ENCODE measurements at places on chromosomes 16 and 17. TPM values are rescaled to one million over a fixed set of nuclear protein-coding genes. Genes with fewer than 3 reads are reported as not detected.
A peak's percentile ranks its signal among the peaks of the same experiment; 100 is the strongest.

- no peak for DNase-seq
Measured at GRCh38 chr17:33704856-33705255, 411.8 kb upstream of the ASIC2 start.

CSH2 gene
- not detected for total RNA-seq

DNA sequence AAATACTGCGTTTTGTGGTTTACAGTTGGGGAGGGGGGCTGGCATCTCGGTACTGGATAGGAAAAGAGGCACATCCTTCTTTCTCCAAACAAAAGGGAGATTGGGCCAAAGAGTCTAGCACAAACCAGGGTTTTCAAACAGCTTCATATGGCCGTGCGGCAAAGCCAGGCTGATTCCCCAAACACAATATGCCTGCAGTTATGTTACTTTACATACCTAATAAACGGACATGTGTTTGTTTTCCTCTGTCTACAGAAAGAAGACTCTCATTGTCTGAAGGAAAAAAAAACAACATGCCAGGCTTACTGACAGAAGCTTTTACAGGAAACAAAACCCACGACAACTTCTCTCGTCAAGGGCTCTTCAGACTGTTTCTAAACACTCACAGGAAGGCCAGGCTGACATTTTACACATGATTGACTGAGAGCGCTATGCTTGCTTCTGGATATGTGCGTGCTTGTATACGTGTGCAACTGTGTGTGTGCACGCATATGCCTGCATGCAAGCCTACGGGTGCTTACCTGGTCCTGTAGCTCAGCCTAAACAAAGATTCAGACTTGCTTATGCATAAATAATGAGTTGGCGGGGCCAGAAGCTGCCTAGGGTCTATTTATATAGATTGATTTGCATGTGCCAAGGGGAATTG, 461.0 kb upstream of the C16orf82 start:
- no peak for DNase-seq

DNA sequence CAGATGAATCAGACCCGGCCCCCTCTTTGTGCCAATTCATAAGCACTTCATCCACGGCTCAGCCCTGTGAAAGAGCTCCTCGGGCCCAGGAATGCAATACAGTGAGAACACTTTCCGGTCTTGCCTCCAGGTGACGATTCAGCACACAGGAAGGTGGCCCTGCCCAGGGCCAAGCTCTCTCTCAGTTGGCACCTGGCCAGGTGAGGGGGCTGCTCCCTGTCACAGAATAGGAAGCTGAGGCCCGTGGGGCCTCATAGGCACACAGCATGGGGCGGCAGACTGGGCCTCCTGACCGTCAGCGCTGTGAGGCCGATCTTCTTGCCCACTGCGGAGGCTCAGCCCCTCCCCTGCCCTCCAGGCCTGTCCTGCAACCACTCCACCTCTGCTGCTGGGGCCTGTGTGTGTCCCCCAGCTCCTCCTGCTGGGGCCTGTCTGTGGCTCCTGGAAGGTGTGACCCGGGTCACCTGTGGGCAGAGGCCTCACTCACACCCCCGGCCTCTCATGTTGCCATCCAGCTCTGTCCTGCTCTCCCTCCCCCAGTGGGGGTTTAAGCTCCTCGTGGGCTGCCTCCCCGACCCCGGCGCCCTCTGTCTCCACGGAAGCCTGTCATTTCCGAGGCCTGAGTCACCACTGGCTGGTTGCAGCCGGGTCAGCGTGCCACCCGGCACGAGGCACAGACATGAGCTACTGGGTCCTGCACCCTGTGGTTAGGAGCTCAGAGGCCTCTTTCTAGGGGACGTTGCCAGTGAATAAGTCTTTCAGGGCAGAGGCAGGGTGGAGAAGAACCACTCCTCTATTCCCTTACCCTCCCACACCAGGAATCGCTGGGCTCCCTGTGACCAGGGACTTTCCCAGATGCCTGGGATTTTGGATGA, 114.4 kb downstream of the SEC14L1 start:
- peak; percentile 94 for DNase-seq

- no peak for DNase-seq
Measured at GRCh38 chr16:52544703-52545102, 2.2 kb downstream of the TOX3 start.

DNA sequence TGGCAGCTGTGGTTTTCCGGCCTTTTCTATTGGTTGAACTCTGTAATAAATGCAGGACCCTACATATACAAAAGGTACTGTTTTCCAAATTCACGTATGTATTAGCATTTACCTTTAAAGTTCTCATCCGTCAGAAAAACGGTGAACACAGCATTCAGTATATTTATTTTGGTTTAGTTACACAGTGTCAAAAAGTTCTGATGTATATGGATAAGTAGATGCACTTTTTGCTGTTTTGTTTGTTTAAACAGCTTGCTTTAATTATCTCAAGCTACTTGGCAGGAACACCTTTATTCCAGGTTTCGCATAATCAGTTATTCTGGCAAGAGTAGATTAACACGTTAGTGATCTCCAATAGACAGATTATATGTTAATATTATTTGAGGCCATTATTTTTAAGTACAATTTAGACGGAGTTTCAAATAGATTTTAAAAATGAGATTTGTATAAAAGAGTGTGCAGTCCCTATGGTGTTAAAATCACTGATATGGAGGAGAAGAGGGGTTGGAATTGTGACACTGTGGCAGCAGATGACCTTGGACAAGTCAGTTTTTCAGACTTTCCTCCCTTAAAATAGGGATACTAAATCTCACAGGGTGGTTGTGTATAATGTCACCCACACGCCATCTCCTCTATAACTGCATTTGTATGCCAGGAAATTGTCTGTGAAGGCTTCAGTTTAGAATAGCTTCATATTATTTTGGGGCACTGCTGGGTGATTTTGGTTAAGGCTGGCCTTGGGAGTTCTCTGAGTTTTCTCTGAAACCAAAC, 2.1 kb downstream of the HERPUD1 start:
- DNase-seq = no peak

- no peak for DNase-seq
Measured at GRCh38 chr17:1947229-1947742, 77.8 kb downstream of the RTN4RL1 start.

GRCh38 chr17:81173052-81173761, 7.2 kb upstream of the AATK start:
- no peak for DNase-seq

GRCh38 chr17:62057696-62058095, 7.4 kb downstream of the MED13 start:
- no peak for DNase-seq

- DNase-seq = no peak
Measured at GRCh38 chr17:68576137-68576536, 25.0 kb downstream of the FAM20A start.

DNA sequence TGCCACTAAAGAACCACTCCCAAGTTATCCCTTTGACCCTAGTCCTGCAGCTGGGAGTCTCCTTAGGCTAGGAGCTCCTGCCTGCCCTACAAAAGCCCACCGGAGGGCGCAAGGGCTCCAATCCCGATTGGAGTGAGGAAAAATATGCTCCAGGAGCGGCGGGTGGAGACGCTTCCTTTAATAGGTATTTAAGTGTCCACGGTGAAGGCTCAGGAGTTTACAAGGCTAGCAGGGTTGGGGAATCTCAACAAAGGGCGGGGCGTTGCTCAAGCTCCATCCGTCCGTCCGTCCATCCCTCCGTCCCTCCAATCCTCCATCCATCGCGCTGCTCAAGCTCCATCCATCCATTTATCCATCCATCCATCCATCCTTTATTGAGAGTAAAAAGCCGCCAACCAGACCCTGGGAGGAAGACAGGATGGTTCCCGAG, 556 bp upstream of the SPNS1 start:
- DNase-seq = peak; percentile 67

- DNase-seq = no peak
Measured at GRCh38 chr16:88453217-88453531, at the start of gene ZFPM1. Gene ZFPM1, plus strand, starts transcription at chr16:88453280. Its CDS starts 359 bp downstream, at chr16:88453639.

- no peak for DNase-seq
Measured at GRCh38 chr16:15576960-15577958, 65.7 kb downstream of the MARF1 start.

- DNase-seq = no peak
Measured at GRCh38 chr16:11601425-11601824, 14.7 kb upstream of the LITAF start.

- DNase-seq = no peak
Measured at GRCh38 chr17:27469256-27469655, 13.0 kb downstream of the KSR1 start.

DNA sequence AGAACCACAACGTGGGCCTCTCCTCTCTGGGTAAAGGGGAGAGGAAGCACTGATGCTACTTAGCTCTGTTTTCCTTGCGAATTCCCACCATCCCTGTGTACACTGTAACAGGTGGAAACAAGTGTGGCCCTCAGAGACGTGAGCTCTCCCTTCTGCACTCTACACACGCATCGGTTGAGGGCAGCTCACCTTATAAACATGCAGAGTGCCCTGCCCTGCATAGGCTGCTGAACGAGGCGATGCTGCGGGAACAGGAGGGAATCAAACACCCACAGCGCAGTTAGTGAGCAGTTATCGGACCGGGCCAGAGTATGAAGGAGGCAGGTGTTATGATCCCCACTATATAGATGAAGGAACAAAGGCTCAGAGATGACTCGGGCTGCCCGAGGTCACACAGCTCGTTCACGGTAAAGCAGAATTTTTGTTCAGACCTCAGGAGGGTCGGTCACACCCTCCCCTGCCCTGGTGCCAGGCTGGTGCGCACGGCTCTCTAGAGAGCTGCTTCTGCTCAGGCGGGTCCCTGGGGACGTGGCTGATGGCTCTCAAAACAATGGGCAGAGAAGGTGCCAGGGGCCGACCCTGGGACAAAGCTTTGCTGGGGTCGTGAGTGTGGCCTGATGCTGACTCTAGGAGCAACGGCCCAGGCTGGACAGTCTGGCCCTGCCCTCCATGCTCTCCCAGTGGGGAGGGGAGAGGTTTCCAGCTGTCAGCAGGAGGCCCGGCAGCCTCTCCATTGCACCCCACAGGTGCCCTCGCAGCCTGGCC, 68.5 kb downstream of the RPH3AL start:
- no peak for DNase-seq

GRCh38 chr16:53131363-53132071, 76.7 kb downstream of the CHD9 start:
- DNase-seq = peak; percentile 55

DNA sequence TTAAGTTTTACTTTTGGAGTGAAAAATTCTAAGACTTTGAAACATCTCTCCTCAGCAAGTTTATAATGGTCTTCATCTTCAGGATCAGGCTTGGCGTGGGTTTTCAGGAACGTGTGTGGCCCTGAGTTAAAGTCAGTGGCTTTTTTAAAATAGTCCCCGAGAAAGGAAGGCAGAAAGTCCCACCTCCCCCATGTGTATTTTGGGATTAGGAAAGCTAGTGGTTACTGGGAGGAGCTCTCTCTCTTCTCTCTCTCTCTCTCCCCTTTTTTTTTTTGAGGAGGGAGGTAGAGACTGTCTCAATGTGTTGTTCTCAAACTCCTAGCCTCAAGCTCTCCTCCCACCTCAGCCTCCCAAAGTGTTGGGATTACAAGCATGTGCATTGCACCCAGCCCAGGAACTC, 213.2 kb downstream of the IRX3 start:
- DNase-seq = no peak

ITGAE gene
- total RNA-seq = 29.9 TPM

DNA sequence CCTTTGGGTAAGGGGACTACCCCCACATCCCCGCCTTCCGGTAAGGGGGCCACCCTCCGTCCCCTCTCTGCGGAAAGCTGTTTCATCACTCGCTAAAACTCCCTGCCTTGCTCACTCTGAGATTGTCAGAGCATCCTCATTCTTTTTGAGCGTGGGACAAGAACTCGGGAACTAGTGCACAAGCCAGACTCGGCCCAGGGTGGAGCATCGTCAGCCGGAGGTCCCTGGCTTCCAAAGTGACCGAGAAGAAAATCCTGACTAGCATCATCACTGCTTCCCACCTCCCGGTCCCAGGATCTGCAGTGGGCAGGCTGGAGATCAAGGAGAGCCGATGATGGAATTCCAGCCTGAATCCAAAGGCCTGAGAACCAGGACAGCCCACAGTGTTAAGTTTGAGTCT, 380.3 kb downstream of the SEC14L1 start:
- DNase-seq = no peak

DNA sequence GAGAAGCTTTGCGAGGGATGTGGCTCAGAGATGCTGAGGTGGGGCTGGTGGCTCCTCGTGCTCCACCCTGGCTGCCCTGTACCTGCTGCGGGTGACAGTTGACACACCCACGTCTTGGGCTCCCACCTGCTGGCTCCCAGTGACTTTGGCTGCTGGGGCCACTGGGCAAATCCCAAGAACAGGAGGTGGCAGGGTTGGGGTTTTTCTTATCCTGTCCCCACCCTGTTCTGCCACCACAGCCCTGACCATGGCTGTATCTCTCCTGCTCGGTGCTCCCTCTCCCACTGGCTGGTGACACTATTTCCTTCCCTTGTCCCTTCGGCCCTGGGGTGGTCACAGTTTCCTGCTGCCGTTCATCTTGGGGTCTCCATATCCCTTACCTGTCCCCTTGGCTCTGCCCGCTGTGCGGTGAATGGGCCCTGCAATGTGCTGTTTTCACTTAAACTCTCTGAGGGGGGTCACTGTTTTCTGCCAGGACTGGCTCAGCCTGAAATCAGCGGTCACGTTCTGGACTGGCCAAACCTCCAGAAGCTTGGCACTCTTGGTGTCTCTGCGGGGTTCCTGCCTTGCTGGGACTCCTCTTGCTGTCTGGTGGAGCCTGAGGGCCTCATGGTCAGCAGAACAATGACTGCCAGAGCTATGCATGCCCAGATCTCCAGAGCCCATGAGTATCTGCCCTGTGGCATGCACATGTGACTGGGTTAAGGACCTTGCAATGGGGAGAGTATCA, 144.2 kb downstream of the IRF8 start:
- no peak for DNase-seq

GRCh38 chr17:76691379-76692191, 19.2 kb downstream of the MXRA7 start:
- DNase-seq = no peak

DNA sequence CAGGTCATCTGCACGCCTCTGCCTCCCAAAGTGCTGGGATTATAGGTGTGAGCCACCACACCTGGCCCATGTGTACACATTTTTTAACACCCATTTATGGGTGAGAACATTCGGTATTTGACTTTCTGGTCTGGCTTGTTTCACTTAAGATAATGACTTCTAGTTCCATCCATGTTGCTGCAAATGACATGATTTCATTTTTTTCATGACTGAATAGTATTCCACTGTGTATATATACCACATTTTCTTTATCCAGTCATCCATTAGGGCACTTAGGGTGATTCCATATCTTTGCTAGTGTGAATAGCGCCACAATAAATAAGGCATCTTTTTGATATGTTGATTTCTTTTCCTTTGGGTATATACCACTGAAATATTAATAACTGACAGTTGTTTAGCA, 5.6 kb downstream of the ALOX12B start:
- no peak for DNase-seq

DNA sequence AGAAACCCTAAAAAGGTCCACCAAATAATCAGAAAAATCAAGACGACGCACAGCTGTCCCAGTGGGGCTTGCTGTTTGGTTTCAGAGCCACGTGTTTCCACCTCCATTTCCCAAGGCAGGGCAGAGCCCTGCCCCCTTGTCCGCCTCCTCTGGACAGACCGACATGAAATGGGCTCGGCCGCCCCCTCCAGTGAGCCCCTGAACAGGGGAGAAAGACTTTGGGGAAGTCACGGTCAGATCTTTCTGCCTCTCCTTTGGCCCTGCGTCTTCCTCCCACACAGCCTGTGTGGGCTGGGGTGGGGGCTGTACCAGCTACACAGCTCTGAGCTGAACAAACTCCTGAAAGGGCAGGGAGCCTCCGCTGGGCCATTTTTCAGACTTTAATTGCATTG, 230.7 kb downstream of the ENGASE start:
- DNase-seq = no peak

Data from HFFc6 (cell line).